Stimulated activated CD4-positive, alpha-beta T cell treated with anti-CD3 and anti-CD28 coated beads, TNF-alpha, amount 100 ng/mL, for 48 hours (primary cell): ENCODE measurements at places on chromosomes 6 and 20.

DNA sequence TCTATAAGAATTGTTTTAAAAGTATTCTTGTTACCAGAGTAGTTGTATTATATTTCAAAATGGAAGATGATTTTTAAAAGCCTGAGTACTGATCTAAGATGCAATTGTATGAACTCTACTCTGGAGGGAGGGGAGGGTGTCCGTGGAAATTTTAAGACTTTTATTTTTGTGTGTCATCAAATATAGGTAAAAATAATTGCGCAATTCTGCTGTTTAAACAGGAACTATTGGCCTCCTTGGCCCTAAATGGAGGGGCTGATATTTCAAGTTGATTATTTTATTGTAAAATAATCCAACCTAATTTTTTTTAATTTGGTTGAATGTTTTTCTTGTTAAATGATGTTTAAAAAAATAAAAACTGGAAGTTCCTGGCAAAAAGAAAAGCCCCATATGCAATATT lies 38.1 kb upstream of the RPP40 start:
- no peak for DNase-seq

GRCh38 chr6:169172946-169173345 lies 80.7 kb downstream of the THBS2 start:
- no peak for DNase-seq

DNA sequence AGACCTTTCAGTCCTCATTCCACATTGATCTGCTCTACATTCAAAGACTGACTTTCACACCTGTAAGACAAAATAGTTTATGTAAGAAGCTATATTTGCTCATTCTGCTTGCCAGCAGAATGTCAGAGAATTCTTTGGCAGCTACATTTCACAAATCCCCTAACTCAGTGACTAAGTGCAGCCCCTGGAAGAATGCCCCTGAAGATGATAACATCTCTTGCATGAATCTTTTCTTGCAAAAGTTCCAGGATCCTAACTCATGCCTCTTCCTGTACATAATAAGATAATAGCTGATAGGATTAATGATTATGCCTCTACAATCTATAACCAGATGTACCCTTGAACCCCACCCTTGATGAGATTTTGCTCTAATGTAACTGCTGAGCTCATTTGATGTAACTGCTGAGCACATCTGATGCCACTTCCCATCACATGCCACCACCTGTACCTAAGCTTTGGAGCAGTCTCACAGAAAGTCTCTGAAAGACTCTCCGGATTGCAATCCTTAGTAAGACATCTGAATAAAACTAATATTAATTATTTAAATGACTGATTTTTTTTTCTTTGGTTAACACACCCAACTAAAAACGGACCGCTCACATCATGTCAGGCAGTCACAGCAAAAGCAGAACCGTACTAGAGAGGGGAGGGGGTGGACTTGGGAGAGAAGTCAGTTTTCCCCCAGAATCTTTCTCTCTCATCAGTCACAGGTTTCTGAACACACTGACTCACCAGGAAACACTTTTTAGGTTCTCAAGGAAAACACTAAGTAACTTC lies 684 bp upstream of the DNAH8 start:
- no peak for DNase-seq

- DNase-seq, result no peak
These were observed 21.9 kb downstream of the UST start for GRCh38 chr6:148768646-148769270.

GRCh38 chr6:144415014-144415413 lies 129.9 kb downstream of the UTRN start:
- DNase-seq, result no peak
